ENCODE measurements at places on chromosomes 6 and 20.

GRCh38 chr6:26260725-26261490 lies 104.1 kb upstream of the BTN3A2 start:
- DNase-seq: no peak

GRCh38 chr6:101058296-101058695 lies 177.2 kb upstream of the ASCC3 start:
- DNase-seq: no peak

DNA sequence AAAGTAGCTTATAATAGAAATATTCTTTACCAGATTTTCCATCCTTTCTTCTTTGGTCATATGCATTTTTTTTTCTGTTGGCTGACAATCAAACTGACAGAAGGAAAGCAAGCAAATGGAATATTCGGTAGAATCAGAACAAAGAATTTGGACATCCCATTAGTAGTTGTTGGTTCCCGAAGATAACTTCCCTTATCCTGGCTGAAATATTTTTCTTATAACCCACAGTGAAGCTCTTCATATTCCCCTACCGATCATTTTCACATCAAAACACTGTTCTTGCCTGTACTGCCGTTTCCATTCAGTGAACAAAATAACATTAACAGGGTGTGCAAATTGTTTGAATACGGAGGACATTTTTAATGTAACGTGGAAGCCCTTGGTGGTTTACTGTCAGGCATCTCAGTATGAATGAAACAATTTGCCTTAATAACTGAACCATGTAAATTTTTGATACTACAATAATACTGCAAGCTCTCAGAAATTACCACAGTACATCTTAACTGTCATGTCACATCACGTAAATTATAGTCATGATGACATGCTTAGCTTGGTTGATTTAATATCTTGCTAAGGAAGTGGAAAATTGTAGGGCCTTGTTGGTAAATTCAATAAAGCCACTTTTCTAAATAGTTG lies 311.5 kb downstream of the LAMA2 start:
- no peak for DNase-seq

DNA sequence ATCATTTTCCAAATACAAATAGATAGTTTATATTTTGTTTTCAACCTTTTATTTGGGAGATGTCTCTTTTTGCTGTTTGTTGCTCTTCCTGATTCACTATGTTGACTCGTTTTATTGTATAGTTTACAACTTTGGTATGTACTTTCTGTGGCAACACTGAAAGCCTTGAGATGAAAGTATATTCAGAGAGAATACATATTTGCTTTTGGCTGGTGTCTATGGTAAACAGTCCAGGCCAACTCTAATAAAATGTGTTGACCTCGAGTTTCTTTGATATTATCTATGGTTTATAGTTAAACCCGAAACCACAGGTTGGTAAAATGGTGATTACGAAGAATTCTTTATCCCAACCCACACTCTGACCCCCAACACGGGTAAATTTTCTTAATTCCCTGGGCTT lies 919.6 kb upstream of the MAP3K7 start:
- DNase-seq: no peak

DNA sequence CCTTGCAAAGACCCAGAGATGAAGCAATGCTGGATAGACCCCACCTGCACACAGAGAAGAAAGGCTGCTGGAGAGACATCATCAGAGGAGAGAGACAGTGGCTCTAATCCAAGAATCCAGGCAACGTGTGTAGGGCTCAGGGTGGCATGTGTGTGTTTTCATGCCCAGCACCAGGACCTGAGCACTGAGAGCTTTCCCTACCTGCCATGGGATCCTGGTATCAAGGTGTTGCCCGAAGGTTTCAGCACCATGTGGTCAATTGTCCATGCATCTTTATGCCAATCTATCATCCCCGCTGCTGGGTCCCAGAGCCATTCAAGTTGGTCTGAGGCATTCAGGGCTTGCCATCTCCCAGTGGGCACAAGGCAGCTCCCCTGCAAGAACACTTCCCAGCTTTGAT lies 7.5 kb upstream of the CD93 start:
- DNase-seq: no peak

GRCh38 chr6:134539865-134540323 lies 222.0 kb upstream of the SGK1 start:
- DNase-seq: no peak

DNA sequence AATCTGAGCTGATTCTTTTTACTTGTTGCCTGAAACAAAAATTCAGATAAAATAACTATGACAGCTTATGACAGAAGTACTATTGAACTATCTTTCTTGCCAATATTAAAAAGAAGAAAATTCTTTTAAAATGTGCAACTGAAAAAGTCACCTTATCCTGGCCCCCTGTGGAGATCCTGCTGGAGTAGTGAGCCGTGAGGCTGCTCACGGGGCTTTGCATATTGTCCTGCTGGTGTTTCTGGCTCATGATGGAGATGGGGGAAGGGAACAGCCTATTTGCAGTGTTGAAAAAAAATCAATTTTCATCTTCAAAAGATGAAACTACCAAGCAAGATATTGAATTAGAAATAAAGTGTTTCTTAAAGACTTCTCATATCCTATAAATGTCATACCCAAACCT lies 216.0 kb downstream of the SAMD5 start:
- DNase-seq: no peak

DNA sequence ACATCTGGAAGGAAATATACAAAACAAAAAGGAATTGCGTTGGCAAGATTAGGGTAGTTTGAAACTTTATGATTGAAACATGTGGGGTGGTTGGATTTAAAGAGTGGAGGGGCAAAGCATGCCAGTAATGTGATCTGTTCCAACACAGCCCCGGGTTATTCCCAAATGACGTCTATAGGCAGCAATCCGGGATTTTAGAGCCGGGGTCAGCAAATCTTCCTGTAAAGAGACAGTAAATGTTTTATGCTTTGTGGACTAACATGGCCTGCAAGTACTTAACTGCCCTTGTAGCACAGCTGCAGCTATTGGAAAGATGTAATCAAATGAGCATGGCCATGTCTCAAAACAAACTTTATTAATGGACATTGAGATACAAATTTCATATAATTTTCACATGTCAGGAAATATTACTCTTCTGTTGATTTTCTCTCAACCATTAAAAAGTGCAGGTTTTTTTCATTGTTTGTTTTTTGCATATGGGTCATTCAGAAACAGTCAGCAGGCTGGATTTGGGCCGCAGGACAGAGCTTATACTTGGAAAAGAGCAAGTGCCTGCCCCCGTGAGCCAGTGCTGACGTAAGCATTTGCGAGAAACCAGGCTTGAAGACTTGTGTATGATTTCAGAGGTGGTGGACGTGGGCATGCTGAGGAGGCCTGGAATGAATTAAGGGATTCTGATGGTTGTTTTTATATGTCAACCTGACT lies 136.5 kb downstream of the DOK5 start:
- DNase-seq: no peak

DNA sequence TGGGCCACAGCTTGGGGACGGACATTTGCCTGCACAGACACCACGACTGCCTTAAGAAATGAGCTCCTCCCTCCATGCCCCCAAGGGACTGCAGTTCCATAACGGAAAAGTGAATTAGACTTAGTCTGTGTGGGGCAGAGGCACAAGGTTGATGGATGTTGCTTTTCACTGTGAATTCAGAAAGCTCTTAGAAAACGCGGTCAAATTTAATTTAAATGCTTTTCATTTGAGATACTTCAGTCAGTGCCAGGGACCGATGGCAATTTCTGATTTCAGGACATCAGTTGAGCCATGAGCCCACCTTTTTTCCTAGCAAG lies 356.4 kb downstream of the KIF16B start:
- DNase-seq: no peak

DNA sequence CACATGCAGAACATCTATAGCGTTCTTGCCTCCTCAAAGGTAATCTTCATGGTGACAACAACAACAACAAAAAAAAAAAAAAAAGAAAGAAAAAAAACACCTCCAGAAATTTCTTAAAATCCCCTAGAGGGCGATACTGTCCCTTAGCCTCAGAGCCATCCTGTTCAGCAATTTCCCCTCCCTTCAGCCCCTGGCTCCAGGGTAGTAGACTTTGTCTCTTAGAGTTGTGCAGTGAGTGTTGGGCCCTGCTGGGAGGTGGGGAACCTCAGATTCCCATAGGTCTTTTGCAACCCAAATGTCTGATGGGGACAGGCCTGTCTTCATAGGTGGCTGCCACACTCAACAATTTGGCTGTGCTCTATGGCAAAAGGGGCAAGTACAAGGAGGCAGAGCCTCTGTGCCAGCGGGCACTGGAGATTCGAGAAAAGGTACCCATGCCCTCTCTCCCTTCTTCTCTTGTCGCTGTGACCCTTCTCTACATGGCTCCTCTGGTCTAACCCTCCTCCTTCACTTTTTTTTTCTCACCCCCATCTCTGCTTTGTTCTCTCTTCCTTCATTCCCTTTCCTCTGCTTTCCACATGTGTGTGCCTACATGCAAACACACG lies 6.0 kb upstream of the PTK7 start:
- no peak for DNase-seq

- no peak for DNase-seq
These were observed 5.1 kb downstream of the BLOC1S5 start for GRCh38 chr6:8059129-8059528.

- DNase-seq: no peak
These were observed 41.6 kb upstream of the CARMIL1 start for GRCh38 chr6:25237579-25237978.

- DNase-seq: no peak
These were observed 55.9 kb downstream of the TBC1D7 start for GRCh38 chr6:13272131-13273046.

GRCh38 chr6:97919046-97919445 lies 636.0 kb upstream of the MMS22L start:
- no peak for DNase-seq

- no peak for DNase-seq
These were observed 1.9 kb downstream of the MAPK14 start for GRCh38 chr6:36029464-36029863.

- DNase-seq: no peak
These were observed 13.4 kb upstream of the RPS6KA2 start for GRCh38 chr6:166640342-166641043.

DNA sequence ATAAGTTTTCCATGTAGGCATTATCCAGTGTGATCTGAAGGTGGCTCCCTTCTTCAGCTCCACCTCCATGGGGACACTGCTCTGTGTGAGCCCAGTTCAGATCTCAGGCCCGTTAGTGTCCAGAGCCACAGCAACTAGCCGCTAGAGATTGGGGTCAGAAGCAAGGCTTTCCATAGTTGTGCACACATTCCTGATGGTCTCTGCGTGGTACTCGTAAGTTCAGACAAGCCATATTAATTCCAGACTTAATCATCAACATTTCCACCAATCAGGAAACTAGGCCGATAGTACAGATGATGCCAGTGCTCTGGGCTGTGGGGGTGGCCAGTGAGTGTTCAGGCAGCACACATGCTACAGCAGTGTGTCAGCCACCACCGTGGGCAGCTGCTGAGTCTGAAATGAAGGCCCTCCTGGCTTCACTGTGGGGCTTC lies 17.5 kb upstream of the SYNCRIP start:
- DNase-seq: no peak

DNA sequence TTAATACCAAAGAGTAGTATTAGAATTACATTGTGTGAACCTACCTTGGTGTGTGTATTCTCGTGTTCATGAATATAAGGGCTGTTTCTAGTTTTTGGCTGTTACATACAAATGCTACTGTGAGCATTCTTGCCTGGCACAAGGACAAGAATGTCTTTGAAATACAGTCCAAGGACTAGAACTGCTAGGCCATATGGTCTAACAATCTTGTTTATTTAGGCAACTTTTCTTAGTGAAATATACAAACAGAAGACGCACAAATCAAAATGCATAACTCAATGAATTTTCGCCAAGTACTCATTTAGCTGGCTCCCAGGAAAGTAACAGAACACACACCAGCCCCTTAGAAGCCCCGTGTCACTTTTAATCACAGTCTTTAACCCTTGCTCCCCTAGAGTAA lies 28.5 kb downstream of the KDM1B start:
- no peak for DNase-seq

Data from stimulated activated CD4-positive, alpha-beta T cell treated with anti-CD3 and anti-CD28 coated beads, Interleukin-12 subunit alpha, Interleukin-12 subunit beta, amount 100 ng/mL, for 48 hours (primary cell).